Stimulated activated CD8-positive, alpha-beta memory T cell treated with anti-CD3 and anti-CD28 coated beads, Interleukin-7, amount 100 ng/mL, for 24 hours (primary cell): ENCODE measurements at places on chromosomes 12 and 14.

DNA sequence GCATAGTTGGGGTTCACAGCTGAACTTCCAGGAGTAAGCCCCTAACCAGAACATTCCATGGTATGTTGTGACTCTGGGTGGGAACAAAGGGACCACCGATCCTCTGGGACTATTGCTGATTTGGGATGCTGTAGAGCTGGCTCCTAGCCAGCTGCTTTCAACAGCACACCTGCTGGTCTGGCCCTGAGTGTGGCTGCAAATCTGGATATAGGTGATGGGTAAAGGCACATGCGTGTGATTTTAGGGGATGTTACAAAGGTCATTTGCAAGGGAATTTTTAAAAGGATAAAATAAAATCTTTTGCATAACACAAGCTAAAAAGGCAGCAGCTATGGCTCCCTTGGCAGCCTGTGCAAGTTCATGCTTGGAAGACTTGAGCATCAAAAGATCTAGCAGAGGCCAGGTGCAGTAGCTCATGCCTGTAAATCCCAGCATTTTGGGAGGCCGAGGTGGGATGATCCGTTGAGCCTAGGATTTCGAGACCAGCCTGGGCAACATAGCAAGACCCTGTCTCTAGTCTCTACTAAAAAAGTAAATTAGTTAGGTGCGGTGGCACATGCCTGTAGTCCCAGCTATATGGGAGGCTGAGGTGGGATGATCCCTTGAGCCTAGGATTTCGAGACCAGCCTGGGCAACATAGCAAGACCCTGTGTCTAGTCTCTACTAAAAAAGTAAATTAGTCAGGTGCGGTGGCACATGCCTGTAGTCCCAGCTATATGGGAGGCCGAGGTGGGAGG, 1.6 kb downstream of the ALDH2 start:
- no peak for DNase-seq

DNA sequence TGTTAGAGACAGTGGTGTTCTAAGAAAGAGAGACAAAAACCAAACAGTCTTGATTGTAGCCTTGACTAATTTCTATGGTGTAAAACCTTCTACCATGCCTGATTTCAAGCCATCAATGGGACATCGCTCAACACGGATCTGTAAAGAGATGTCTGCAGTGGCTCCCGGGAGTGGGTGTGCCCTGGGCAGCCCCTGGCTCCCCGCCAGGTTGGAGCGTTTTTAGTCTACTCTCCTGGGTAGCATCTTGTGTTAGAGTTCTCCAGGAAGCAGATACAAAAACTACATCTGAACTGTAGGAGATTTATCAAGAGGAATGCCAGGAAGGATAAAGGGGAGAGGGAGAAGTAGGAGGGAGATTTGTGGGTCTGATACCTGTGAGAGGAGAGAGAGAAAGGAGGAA, 1212.9 kb downstream of the BCL11B start:
- DNase-seq = no peak

DNA sequence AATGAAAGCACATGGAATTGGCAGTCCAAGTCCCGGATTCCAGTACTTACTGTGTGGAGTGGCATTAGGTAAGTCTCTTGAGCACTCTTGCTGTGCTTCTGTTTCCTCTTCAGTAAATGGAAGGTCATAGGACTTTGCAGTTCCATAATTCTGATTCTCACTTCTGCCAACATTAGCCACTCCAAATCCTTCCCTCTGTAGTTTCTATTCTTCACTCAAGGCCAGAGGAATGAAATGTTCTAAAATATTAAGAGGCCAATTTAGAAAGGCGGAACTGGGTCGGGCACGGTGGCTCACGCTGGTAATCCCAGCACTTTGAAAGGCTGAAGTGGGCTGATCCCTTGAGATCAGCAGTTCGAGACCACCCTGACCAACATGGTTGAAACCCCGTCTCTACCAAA, 19.8 kb upstream of the SLC5A8 start:
- no peak for DNase-seq

DNA sequence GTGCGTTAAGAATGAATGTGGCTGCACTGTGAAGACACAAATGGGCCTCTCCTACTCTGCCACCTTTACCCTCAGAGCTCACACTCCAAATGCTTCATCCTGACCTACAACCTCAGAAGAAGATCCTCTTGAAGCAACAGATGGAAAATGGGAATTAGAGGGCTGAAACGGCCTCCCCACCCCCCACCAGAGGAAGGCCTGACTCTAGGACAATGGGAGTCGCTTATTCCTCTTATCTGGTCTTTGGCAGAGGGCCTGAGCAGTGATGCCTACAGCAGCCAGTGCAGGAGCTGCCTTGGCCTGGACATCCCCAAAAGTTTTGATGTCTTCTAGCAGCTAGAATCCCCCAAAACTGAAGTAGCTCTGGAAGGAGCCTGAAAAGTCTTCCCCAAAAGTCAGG, 29.2 kb downstream of the BTBD7 start:
- DNase-seq = no peak

- DNase-seq = no peak
These were observed 1036.6 kb downstream of the TRHDE start for GRCh38 chr12:73308747-73309146.

DNA sequence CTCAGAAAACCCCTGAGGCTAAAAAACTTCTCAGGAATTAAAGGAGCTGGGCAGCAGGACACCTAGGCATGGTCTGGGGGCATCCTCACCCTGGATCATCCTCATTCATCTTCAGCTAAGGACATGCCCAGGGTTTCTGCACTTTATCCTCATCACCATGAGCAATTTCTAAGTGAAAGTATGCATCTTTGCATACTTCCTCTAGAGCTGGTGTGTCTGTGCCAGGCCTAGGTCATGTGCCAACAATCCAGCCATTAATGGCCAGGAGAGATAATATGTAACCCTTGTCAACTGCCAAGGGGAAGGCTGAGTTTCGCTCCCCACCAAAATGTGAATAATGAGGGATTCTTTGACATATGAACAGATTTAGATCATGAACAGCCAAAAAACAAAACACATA, 160.5 kb downstream of the KITLG start:
- no peak for DNase-seq
